ENCODE measurements at places on chromosomes 11 and 22.

- DNase-seq: no peak
Measured at GRCh38 chr11:64745521-64746328, 1.8 kb upstream of the RASGRP2 start.

- no peak for DNase-seq
Measured at GRCh38 chr11:113261709-113262475, 52.5 kb upstream of the TTC12 start.

- DNase-seq: no peak
Measured at GRCh38 chr22:50602338-50602700, 1.7 kb downstream of the MAPK8IP2 start.

DNA sequence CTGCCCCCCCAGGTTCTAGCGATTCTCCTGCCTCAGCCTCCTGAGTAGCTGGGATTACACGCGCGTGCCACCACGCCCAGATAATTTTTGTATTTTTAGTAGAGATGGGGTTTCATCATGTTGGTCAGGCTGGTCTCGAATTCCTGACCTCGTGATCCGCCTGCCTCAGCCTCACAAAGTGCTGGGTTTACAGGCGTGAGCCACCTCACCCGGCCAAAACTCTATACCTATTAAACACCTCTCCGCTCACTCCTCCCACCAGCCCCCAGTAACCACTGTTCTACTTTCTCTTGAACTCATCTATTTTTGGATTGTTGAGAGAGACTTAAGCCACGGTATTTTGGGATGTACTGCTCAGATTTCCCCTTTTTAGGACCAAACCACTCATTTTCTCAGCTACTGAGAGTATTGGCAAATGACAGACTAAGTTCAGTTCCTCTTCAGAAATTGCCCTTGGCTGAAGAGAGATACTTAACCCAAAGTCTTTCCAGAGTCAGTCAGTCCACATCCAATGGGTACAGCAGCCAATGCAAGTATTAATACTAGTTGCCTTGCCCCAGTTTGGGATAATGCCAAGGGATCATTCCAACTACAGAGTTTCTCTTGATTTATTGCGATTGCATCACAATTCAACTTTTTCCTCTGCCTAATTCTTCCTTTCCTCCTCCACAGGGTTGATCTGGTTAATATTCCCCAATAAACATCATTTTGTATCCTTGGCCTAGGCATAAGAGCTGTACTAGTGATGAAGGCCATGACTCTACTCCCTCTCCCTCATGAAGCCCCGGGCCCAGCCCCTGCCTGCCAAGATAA lies 36.8 kb upstream of the CSTF3 start:
- DNase-seq: no peak

GRCh38 chr11:78039391-78039918 lies 16.4 kb upstream of the KCTD14 start:
- DNase-seq: no peak

DNA sequence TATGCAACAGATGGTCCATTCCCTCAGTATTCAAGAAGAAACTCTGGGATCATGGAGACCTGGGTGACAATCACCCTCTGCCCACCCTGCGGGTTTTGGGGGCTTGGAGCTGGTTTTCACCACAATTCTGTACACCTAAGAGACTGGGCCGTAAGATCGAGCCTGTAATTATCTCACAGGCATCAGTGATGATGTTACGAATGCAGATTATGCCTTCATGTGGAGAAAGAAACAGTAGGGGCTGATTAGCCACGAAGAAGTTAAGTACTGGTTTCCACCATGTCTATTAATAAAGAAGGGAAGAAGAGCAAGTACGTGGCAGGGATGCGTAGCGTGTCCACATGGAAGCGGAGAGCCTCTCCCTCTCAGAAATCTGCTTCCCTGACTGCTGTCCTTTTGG lies 5.3 kb upstream of the EFCAB6 start:
- DNase-seq: no peak

- no peak for DNase-seq
Measured at GRCh38 chr11:28773606-28774005, 665.4 kb downstream of the METTL15 start.

DNA sequence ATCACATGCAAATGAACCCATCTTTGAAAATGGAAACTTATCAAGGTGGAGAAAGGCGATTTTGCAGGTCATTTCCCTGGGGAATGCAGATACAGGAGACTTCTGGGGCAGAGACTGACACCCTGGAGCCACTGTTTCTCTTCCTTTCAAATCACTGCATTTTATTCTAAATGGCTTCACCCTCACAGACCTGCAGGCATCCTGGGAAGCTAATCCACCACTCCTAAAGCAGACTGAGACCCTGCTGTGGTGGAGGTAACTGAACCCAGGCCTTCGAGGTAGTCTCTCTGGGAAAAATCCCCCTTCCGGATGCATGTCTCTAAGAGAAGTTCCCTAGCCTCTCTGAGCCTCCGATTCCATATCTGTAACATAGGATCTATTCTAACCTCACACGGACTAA lies 20.9 kb upstream of the CSNK2A3 start:
- no peak for DNase-seq

DNA sequence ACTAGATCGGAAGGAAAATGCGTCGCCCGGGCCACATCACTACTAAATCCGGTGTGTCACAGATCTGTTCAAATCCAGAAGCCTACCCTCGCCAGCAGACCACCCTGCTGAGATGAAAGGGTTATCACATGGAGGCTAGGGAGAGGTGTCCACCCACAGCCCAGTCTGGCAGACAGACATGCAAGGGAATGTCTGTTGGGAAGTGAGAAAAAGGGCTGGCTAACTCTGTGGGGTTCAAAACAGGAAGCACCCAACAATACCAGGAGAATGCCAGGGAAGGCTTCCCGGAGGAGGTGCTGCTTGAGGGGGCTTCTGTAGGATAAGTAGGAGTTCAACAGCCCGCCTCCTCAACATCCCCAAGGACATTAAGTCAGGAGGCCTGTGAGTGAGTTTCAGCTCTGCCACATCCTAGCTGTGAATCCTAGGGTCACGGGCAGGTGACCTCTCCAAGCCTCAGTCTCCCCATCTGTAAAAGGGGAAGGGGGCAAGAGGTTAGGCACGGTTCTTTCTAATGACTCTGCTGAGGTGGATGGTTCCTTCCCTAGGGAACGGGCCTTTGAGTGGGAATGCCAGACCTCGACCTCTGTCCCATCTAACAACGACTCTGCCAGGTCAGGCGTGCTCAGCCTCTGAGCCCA lies 1.1 kb downstream of the TPST2 start:
- DNase-seq: no peak

GRCh38 chr22:35538801-35539321 lies 1.8 kb upstream of the RASD2 start:
- peak; percentile 59 for DNase-seq

DNA sequence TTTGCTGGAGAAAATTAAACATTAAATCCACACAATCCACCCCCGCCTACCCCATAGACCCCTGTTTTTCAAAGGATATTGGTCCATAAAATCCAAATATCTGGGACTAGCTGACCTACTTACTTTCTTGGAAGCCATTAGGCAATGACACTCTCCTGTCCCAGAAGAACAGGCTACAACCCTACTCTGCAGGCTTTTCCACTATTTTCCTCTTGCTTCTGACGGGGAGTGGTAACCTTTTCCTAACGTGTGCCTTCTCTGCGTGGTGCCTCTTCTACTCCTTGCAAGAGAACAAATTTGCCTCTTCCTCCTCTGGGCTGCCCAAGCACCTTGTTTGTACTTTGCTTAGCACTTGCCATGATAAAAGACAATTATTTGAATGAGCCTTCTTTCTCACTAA lies 51.6 kb downstream of the UBASH3B start:
- DNase-seq: no peak

DNA sequence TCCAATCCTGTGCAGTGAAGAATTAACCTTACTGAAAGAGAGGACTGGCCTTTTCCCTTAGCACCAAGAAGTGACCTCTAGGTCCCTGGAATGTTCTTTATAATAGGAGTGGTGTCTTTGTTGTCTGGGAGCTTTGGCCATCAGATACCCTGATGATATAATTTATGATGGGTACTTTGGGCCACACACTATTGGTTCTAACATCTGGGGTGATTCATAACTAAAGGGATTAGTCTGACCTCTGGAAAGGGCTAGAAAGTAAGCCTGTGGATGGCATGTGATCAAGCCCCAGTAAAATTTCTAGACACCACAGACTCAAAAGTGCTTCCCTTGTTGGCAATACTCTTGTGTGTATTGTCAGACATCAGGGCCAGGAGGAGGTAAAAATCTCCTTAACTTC lies 891.2 kb downstream of the KCNA4 start:
- no peak for DNase-seq

GRCh38 chr11:14445542-14446530 lies 53.8 kb downstream of the COPB1 start:
- no peak for DNase-seq

DNA sequence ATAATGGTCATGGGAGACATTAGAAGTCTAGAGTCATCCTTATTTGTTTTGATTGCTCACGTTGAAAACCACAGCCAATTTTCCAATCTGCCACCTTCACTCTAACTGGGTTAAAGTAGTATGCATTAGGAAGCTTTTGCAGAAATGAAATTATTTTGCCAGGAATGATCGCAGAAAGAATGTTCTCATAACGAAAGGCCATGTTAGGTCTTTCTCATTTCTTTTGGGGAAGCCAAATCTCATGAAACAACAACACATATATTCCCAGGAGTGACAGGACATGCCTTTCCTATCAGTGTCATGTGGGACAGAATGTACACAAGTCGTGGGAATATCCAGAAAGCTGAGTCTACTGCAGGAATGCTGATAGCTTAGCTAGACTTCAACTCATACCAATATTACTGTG lies 386.3 kb downstream of the AASDHPPT start:
- DNase-seq: no peak

DNA sequence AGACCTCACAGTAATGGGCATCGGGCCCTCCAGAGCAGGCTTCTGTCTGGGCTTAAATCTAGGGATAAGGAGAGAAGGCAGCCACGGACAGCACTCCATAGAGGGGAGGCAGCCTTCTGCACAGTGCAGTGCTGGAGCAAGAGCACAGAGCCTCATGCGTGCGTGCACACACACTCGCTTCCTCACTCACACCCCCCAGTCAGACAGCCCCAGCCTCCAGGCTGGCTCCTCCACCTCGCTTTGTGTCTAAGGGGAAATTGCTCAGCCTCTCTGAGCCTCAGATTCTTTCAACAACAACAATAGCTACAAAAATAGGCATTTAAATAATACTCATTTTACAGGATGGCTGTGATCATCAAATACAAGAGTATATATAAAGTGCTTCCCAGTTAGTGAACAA lies 26.7 kb upstream of the ETS1 start:
- no peak for DNase-seq

DNA sequence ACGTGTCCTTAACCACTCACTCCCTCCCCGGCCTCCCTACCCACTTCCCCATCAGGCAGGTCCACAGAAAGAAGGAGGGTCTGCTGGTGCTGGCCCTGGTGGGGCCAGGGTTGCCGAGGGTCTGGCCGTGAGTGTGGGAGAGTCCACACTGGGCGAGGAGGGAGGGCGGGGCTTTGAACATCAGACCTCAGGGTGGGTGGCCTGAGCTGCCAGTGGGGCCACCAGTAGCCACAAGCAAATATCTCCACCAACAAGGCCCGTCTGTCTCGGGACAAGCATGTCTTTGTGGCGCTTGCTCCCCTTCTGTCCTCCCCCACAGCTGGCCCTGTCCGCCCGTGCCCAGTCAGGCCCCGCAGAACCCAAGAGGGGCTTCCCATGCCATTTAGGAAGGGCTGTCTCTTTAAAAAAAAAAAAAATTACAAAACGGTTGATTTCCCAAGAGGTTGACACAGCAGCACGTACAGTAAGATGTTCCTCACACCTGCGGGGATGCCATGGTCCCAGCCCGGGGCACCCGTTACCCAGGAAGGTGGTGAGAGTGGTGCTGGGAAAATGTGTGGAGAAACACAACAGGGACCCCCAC lies 17.7 kb upstream of the TALDO1 start:
- DNase-seq: no peak

- DNase-seq: no peak
Measured at GRCh38 chr22:47190957-47191670, 428.7 kb downstream of the TBC1D22A start.

DNA sequence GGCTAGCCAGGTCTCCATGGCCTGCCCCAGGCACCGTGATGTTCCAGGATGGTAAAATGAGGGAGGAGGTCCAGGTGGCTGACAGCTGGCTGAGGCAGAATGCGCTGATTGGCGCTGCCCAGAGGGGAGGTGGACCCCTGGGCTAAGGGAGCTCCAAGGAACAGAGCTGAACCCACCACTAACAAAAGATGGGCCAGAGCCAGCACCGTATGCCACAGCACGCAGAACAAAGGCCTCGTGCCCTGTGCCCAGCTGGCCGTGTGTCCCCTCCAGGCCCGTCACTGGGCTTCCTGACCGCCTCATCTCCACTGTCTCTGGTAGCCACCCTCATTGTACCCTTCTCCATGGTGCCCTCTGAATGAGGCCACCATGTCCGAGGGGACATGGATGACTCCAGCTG lies 19.6 kb upstream of the PRODH start:
- DNase-seq: no peak

GRCh38 chr11:15818132-15818842 lies 538.1 kb downstream of the SOX6 start:
- DNase-seq: no peak

GRCh38 chr11:96329419-96329818 lies 13.6 kb downstream of the MAML2 start:
- DNase-seq: no peak

DNA sequence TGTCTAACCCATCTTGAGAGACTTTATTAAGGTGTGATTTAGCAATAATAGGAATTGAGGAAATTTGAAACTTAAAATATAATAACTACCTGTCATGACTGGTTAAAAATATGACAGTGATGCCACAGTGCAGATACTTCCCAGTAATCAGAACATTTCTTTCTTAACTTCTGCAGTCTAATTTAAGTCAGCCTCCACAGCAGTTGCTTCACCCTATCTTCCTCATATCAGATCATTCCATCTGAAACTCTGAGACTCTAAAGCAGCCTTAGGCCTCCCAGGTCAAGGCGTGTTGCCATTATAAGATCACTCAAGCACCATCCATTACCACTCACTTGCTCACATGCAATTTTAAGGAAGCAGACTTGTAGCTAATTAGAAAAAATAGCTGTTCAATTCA lies 302.2 kb downstream of the AASDHPPT start:
- DNase-seq: no peak

DNA sequence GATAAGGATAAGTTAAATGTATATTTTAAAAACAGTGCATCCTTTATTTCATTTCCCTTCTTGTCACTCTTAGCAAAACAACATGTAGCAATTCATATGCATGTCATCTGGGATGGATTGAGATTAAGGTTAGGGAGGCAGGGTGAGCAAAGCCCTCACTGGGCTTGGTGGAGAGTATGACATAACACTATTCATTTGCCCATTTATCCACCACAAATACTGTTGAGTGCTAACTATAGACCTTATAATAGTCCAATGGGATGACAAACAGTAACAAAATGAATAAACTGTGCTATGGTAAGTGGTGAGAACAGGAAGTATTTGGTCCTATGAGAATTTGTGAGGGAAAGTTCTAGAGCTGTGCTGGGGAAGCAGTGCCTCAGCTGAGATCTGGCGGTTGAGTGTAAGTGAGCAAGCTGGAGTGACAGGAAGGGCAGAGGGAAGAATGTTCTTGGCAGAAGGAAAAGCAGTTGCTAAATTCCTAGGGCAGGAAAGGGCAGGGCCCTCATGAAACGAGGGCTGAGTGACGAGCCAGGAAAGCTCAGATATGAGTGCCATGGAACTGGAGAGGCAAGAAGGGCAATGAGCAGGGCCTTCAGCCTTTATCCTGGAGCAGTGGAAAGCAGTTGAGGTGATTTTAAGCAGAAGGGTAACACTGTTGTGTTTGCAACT lies 6.7 kb downstream of the HSD17B12 start:
- DNase-seq: peak; percentile 19

All from 8988T (cell line).